Common myeloid progenitor, CD34-positive (primary cell): ENCODE measurements at places on chromosomes 16 and 17.
A peak's percentile ranks its signal among the peaks of the same experiment; 100 is the strongest.

GRCh38 chr17:50428831-50429424 lies 2.9 kb downstream of the ACSF2 start:
- DNase-seq, result no peak

DNA sequence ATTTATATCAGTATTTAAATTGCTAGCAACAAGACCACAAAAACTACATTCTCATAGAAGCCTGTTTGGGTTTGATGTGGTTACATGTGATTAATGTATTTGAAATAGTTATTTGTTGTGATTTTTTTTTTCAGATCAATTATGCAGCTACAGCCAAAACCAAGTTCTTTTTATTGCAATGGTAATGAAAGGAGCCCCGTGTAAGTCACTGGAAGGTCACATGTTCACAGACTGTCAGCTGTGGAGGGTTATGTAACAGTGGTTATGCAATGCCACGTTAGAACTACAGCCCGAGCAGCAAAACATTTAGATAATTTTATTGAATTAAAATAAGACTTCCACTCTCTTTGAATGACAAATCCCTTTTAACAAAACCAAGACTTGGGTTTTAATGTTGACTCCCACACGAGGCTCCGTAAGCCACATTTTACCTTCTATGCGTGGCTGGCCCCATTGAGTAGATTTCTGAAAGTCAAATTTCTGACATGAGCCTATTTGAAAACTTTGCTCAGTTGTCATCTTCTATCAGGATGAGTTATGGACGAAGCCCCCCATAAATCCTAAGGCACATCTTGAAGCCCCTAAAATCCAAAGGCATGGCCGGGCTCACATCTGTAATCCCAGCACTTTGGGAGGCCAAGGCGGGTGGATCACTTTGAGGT lies 41.8 kb upstream of the SEC14L1 start:
- peak; percentile 71 for DNase-seq

- DNase-seq, result no peak
These were observed 32.0 kb downstream of the GAS7 start for GRCh38 chr17:10166176-10166935.

GRCh38 chr16:73213732-73214455 lies 166.0 kb upstream of the ZFHX3 start:
- no peak for DNase-seq

- peak; percentile 30 for DNase-seq
These were observed 59.1 kb downstream of the ABCC6 start for GRCh38 chr16:16164243-16164642.

DNA sequence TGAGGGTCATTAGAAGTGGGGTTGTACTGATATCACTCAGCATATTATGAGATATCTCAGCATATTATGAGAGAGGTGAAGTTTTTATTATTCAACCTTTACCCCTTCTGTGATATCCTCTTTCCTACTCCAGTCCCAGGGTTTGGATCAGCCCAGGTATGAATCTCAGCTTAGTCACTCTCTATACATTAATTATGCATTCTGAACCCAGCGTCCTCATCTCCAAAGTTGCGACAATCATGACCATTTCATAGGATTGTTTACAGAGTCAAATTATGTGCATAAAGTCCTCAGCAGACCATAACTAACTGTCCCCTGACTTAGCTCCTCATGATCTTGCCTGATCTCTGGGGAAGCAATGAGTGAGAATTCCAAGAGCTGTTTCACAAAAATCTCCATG lies 20.5 kb upstream of the BLMH start:
- no peak for DNase-seq

GRCh38 chr17:6755731-6756184 lies at the start of gene XAF1:
Gene XAF1, plus strand, starts transcription at chr17:6756046. Its CDS starts 33 bp downstream, at chr17:6756079.
- peak; percentile 82 for DNase-seq

DNA sequence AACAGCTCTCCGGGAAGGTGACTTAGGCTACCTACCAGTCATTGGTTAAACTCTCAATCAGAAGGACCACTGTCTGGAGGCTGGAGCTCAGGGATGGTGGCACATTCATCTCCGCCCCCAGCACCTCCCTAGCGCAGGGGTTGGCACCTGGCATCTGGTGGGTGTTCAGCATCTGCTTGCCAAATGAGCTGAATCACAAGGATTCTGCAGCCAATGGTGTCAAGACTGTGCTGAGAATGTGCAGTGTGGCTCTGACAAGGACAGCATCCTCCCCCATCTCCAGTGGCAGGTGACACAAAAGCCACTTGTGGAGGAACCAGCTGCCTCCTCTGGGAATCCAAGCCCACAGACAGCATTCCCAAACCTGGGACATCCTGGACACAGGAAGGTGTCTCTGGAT lies 35.2 kb downstream of the PLXDC1 start:
- no peak for DNase-seq

DNA sequence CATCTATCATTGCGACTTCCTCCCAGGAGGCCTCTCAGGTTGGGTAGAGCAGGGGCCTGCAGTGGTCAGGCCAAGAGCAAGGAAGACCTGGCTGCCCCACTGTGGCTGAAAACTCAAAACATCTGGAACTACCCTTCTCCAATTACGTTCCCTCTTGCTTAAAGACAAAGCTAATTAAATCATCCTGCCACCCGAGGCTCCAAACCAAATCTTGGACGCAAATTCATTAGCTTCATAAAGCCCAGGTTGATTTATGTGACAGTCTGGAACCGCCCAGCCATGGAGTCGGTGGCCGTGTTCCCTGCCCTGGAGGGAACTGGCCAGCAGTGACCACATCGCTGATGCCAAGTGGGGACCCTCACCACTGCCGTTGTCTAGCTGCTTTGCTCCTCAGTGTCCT lies 21.4 kb downstream of the GRIN2C start:
- no peak for DNase-seq

- no peak for DNase-seq
These were observed 22.5 kb upstream of the LRRC37A3 start for GRCh38 chr17:64941761-64942160.

- no peak for DNase-seq
These were observed 9.7 kb downstream of the CACNG1 start for GRCh38 chr17:67054011-67054591.

DNA sequence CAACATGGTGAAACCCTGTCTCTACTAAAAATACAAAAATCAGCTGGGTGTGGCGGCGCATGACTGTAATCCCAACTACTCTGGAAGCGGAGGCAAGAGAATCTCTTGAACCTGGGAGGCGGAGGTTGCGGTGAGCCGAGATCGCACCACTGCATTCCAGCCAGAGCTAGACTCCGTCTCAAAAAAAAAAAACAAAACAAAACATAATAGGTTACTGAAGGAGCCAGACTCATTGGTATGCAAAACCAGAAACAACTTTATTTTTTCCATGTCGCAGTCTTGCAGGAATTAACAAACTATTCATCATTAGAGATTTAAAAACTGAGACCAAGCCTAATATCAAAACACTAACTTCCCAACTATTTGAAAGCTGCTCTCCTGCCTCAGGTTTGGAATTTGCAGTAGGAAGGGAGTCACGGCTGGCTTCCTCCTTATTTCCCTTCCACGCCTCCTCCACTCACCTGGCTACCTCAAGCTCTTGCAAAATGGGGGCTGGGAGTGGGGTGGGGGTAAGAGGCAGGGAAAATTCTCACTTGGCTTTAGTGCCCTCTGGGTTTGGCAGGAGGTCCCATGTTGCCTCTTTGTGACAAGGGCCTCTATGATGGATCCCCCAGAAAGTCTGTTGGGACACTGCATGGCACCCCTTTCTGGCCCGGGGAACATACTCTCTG lies 34.1 kb upstream of the MYH10 start:
- no peak for DNase-seq

DNA sequence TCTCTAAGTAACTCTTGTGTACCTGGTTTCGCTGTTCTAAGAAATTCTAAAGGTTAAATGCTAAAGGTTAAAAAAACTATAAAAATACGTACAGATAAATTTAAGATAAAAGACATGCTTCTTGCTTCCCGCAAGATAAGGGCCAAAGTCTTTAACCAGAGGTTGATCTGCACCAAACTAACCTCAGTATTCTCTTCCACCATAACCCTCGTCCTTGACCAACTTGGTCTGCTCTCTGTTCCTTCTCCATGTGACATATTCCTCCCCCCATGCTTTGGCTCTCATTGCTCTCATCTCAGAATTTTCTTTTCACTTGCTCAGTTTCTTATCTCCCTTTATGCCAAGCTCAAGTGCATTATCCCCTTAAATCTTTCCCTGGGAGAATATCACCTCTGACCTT lies 330.5 kb upstream of the ZFHX3 start:
- no peak for DNase-seq

- peak; percentile 30 for DNase-seq
These were observed 1.1 kb upstream of the ZNF200 start for GRCh38 chr16:3235856-3236669.

GRCh38 chr17:33421933-33422332 lies 128.8 kb upstream of the ASIC2 start:
- peak; percentile 73 for DNase-seq

GRCh38 chr17:63578769-63579111 lies 22.0 kb upstream of the TACO1 start:
- DNase-seq, result no peak

DNA sequence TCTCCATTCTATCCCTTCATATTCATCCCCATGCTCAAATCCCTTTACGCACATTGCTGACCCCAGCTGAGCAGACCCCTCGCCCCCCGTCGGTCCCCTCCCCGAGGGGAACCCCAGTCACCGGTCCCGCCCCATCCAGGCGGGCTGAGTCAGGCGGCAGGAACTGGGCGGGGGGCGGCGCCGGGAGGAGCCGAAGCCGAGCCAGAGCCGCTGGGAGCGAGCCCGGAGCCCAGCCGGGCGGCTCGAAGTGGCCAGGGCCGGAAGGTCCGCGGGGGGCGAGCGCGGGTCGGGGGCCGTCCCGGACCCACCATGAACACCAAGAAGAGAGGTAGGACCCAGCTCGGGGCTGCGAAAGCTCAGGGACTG lies 8.6 kb downstream of the RIPOR1 start:
- no peak for DNase-seq

GRCh38 chr17:33192951-33193911 lies 99.9 kb downstream of the ASIC2 start:
- no peak for DNase-seq

- DNase-seq, result peak; percentile 92
These were observed 147.4 kb upstream of the TBX2 start for GRCh38 chr17:61251939-61252865.

- peak; percentile 68 for DNase-seq
These were observed 47.9 kb downstream of the WDR59 start for GRCh38 chr16:74936902-74937560.

DNA sequence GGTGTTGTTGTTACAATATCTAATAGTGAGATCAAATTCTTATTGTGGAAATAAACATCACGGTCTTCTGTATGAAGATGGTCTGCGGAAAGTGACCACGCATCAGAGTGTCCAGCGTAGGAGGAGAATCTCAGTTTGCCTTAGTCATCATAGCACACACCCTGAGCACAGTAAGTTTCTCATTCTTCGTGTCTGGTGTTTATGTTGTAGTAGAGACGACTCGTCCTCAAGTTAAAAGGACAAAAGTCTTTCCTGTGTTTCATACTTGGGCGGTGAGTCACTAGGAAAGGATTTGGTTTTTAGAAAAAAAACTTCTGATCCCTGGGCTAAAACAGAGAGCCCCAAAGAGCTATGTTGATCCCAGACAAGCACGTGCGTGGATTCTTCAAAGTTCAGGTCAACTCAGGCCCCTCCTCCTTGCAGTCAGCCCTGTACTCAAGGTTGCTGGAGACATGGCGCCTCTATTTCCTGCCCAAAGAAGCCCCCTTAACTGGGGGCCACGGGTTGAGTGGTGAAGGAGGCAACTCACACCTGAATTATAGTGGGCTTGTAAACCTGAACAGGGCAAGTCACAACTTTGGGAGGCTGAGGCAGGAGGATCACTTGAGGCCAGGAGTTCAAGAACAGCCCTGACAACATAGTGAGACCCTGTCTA lies 170.4 kb downstream of the ZFHX3 start:
- peak; percentile 8 for DNase-seq

GRCh38 chr17:75371339-75371738 lies 34.1 kb downstream of the GRB2 start:
- no peak for DNase-seq

- DNase-seq, result peak; percentile 10
These were observed 508.7 kb downstream of the KCNJ2 start for GRCh38 chr17:70677783-70678647.

DNA sequence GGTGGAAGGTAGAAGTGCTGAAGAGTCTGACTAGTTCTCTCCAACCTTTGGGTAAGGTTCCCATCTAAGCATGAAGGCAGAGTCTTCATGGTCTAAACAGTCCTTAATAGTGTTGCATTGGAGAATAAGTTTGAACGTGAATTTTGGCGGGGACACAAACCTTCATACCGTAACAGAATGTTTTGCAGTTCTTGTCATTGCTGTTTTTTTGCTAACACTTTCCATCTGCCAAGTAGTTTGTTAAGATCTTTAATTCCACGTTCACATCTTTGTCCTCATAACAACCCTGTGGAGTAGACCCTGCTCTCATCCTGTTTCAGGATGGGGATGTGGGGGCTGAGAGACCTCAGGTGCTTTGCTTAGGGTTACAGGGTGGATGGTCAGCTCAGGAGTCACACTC lies 936.9 kb upstream of the EEF2KMT start:
- no peak for DNase-seq

- peak; percentile 28 for DNase-seq
These were observed 256.9 kb downstream of the C16orf95 start for GRCh38 chr16:87060034-87060986.

- no peak for DNase-seq
These were observed 35.4 kb downstream of the SPAG9 start for GRCh38 chr17:51085150-51085805.
